GM12892 (cell line): ENCODE measurements at places on chromosomes 2 and 18.

GRCh38 chr2:182379241-182379640 is 47.6 kb downstream of the PDE1A start:
- no peak for DNase-seq

GRCh38 chr18:77559274-77559910 is 309.7 kb downstream of the GALR1 start:
- no peak for DNase-seq

- no peak for DNase-seq
These were observed 177.2 kb upstream of the DPP10 start for GRCh38 chr2:114265261-114265660.

- DNase-seq, result no peak
These were observed 94.3 kb upstream of the TWSG1 start for GRCh38 chr18:9240270-9240669.

DNA sequence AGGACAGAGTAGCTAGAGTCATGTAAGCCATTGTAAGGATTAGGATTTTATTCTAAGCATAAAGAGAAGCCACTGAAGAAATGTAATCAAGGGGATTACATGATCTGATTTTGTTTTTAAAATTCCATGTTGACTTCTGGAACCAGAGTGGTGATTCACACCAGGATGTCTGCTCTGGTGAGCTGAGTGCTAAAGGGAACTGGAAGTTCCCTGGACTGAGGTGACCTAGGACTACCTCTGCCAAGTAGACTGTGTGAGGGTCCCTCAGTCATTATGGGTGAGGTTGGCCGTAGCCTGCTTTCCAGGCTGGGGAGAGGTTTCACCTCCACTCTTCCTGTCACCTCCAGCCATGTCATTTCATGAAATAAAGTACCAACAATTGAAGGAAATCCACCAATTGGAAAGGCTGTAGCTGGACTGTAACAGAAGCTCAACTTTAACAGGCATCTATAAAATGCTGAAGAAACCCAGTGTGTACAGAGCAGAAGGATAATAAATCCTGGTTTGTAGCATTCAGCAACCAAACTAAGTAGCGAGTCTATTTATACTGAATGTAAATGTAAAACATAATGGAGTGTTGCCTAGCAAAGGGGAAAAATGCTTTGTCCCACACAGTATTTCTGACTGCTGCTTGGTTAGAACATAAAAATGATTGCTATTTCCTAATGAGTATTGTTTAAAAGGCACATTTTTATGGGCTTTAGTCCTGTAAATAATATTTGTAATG is 507.4 kb upstream of the PKDCC start:
- DNase-seq, result no peak
